ENCODE measurements at places on chromosomes 7 and 10.

DNA sequence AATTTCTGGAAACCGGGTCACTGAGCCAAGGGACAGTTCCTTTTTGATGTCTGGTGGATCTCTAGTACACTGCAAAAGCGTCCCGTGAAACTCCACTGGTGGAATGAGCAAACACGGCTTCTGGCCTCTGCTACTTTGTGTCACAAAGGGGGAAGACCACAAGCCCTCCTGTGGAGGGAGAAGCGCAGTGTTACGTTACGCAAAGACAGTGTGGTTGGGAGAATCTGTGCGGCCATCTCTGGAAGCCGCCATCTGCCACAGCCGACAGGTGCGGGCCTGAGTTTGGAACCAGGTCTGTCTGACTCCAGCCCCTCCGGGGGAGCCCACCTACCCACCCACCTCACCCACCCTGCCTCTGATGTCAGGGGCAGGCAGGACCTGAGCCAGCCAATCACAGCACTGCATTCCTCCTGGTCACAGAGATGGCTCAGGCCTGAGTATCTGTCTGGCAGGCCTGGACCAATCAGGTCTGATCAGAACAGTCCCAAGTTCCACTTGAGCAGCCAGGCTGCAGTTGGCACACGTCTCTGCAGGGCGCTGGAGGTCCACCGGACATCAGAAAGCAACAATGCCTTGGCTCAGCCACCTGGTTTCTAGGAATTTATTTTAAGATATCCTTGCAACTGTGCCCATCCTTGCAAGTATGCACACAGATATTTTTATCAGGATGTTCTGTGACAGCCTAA is 3.0 kb upstream of the CYP2W1 start:
- no peak for DNase-seq

GRCh38 chr7:147513451-147513850 is 1077.1 kb upstream of the C7orf33 start:
- no peak for DNase-seq

GRCh38 chr7:149205690-149206381 is 10.5 kb downstream of the ZNF282 start:
- no peak for DNase-seq

GRCh38 chr7:6290319-6290741 is 17.9 kb upstream of the CYTH3 start:
- DNase-seq: no peak

DNA sequence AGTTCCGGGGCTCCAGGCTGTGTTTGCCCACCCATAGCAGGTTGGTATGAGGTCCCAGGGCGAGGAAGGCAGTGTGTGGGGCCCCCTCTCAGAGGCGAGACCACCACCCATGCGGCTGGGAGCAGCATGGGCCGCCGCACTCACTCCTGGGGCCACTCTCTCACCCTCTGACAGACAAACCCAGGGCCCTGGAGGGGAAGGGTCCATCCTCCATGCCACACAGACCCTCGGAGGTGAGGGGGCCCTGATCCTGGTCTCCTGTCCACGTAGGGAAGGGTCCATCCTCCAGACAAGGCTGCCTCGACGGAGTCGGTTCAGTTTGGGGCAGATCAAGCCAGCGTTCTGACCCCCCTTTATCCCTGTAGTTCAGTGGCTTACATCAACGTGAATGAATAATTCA is 230.8 kb downstream of the ELFN1 start:
- DNase-seq: no peak

- DNase-seq: no peak
These were observed 5.1 kb downstream of the PRXL2A start for GRCh38 chr10:80413271-80413996.

DNA sequence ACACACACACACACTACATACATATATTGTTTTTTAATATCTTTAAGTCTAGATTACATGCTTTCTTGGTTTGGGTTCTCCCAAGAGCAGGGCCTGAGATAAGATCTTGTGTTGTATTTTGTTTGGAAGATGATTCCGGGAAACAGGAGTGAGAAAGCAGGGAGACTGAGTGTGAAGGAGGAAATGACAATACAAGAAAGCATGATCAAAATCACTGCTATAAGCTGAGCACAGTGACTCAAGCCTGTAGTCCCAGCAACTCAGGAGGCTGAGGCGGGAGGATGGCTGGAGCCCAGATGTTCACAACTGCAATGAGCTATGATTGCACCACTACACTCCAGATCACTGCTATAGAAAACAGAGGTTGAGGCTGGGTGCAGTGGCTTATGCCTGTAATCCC is 267.6 kb downstream of the SKIDA1 start:
- no peak for DNase-seq

DNA sequence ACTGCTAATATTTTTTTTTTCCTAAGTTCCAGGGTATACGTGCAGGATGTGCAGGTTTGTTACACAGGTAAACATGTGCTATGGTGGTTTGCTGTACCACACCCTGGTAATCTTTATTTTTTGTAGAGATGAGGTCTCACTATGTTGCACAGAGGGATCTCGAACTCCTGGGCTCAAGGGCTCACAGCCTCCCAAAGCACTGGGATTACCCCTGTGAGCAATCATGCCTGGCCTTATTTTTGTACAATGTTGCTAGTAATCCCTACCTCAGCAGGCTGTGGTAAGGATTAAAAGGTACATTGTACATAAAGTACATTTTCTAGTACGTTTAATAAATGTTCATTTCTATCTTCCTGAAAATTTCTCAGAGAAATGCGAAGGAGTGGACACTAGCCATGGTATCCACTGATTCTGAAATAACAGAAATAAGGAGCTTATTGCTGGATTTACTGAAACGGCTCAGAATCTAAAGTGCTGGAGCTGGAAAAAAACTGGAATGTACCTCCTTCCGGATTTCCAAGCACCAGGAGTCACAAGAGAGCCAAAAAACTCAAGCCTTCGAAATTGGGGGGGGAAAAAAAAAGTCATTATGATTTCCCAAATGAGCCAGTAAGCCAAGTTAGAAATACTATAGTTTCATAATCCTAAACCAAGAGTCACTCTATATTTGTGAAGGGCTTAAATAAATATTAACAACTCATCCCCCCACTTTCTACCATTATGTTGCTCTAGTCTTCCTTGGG is 69.6 kb downstream of the NT5C2 start:
- no peak for DNase-seq

GRCh38 chr7:83648464-83649241 is at the start of gene SEMA3E:
Gene SEMA3E, minus strand, starts transcription at chr7:83649139.
- peak; percentile 29 for DNase-seq

GRCh38 chr7:31710171-31710570 is 23.2 kb downstream of the PPP1R17 start:
- no peak for DNase-seq

DNA sequence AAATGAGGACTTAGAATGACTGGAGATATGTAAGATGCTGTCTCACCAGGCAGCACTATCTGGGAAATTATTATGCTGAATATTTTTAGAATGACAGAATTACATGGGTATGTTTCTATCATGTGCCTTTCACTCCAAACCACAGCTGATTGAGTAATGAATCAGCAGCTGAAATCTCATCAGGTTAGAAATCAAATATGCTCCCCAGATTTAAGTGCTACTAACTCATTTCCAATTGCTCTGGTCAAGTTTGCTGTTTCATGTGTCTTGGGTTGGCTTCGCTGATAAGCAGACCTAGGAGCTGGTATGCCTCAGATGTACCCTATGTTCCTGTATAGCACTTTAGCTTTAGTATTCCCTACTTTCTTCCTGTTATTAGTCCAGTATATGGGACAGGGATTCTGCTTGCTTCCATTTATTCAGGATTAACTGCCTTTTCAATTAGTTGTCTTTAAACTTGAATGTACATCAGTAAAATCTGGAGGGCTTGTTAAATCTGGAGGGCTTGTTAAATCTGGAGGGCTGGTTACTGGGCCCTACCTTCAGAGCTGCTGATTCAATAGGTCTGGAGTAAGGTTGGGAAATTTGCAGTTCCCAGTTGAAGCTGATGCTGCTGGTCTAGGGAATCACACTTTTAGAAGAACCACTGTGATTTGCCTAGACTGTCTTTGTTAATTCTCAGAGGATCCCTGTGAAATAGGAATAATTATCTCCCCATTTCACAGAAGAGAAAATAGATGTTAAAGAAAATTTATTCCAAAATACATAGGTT is 172.9 kb downstream of the DKK1 start:
- no peak for DNase-seq

DNA sequence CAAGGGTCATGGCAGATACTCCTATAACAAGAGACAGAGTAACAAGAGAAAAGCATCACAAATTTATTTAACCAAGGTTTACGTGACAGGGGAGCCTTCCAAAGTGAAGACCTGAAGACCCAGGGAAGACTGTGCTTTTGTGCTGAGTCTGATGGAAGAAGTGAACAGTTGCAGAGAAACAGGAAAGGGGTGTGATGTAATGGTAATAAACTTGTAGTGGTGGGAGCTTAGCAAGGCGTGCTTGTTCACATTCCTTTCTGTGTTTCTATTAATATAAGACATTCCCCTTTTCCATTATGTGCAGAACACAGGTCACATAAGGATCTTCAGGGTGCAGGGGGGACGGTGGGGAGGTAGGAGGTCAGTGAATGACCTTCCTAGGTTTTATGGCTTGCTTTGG is 25.5 kb upstream of the C10orf67 start:
- no peak for DNase-seq

- DNase-seq: no peak
These were observed 54.4 kb downstream of the ARMH3 start for GRCh38 chr10:102001435-102002068.

- DNase-seq: no peak
These were observed 67.0 kb downstream of the MDFIC start for GRCh38 chr7:114988755-114989375.

DNA sequence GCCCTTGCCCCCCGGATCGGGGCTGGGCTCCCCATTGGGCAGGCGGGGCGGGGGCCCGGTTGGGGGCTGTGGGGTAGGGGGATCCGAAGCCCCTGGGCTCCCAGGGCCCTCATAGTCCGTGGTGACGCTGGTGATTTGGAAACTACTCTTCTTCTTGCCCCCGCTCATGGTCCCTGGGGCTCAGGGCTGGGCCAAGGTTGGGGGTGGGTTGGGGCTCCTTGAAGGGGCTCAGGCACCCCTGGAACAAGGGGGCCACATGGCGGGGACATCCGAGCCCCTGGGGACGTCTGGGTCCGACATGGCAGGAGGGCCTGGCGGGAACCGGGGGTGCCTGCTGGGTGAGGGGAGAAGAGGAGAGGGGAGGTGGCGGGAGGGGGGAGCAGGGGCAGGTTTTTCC is 1.1 kb downstream of the TSC22D4 start:
- no peak for DNase-seq

- DNase-seq: no peak
These were observed 2.1 kb downstream of the SNX10 start for GRCh38 chr7:26293569-26294308.

DNA sequence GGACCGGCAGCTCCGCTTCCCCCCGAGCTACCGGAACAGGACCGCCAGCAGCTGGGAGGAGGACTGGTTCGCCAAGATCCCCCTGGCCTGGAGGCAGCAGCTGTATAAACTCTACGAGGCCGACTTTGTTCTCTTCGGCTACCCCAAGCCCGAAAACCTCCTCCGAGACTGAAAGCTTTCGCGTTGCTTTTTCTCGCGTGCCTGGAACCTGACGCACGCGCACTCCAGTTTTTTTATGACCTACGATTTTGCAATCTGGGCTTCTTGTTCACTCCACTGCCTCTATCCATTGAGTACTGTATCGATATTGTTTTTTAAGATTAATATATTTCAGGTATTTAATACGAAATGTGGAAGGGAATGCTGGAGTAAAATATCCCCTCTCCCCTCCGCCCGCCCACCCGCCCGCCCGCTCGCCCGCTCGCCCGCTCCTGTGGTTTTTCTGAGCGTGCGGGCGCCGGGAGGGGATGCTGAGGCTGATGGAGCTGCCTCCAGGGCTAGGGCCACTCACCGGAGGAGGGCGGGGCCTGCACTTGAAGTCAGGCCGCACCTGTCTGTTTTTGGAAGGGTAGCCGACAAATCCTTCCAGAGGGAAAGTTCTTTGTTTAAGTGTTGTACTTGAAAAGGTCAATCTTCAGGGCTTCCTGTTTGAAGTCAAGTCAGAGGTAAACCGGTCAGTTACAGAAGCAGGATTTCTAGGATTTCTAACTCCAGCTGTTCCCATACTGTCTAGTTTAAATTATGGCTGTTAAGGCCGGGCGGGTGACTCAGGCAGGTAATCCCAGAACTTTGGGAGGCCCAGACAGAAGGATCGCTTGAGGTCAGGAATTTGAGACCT is 30.5 kb downstream of the CHST12 start:
- DNase-seq: no peak

- no peak for DNase-seq
These were observed 10.5 kb upstream of the HYCC1 start for GRCh38 chr7:23024454-23024853.

GRCh38 chr10:31477584-31477983 is 158.6 kb downstream of the ZEB1 start:
- DNase-seq: no peak

DNA sequence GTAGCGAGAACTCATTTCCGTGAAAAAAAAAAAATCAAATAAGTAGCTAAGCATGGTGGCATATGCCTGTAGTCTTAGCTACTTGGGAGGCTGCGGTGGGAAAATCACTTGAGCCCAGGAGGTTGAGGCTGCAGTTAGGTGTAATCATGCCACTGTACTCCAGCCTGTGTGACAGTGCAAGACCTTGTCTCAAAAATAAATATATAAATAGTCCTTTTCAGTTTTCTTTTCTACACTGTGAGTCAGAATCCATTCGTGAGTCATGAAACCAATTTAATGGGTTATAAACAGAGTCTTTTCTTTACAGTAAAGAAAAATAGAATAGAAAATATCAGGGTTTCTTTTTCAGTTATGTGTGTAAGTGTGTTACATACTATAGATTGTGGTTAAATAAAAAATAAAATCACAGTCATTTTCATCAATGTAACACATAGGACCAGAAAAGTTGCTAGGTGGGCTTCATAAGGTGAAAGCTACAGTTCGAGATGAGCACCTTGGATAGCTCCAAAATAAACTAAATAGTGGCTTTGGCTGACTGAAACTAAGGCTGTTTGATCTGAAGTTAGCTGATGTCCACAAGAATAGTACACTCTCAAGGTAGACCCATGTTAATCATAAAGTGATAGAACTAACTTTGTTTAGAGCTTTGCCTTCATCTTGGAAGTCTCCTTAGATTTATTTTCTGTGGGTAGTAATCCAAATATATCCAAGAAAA is 781.1 kb downstream of the GATA3 start:
- DNase-seq: no peak

- no peak for DNase-seq
These were observed 681.1 kb upstream of the AUTS2 start for GRCh38 chr7:68917041-68917651.

GRCh38 chr7:5139998-5140397 is 50.0 kb upstream of the WIPI2 start:
- peak; percentile 8 for DNase-seq
